ENCODE measurements at places on chromosomes 7 and 10.

DNA sequence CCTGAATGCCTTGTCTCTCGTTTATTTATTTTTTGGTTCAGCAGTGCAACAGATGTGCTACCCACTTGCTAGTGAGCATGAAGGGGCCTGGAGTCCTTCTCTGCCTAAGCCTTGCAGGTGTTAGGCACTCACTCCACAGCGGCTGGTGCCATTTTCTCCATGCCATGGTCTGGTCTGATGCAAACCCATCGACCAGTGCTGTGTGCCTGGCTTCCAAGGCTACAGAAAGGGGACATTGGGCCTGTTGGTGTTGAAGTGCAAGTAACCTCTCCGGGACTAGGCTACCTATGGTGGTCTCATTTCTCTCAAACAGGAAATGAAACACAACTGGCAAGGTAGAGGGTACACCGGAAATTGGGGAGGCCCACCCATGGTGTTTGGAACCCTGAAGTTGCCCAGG is 198.1 kb downstream of the ADARB2 start:
- DNase-seq: no peak

DNA sequence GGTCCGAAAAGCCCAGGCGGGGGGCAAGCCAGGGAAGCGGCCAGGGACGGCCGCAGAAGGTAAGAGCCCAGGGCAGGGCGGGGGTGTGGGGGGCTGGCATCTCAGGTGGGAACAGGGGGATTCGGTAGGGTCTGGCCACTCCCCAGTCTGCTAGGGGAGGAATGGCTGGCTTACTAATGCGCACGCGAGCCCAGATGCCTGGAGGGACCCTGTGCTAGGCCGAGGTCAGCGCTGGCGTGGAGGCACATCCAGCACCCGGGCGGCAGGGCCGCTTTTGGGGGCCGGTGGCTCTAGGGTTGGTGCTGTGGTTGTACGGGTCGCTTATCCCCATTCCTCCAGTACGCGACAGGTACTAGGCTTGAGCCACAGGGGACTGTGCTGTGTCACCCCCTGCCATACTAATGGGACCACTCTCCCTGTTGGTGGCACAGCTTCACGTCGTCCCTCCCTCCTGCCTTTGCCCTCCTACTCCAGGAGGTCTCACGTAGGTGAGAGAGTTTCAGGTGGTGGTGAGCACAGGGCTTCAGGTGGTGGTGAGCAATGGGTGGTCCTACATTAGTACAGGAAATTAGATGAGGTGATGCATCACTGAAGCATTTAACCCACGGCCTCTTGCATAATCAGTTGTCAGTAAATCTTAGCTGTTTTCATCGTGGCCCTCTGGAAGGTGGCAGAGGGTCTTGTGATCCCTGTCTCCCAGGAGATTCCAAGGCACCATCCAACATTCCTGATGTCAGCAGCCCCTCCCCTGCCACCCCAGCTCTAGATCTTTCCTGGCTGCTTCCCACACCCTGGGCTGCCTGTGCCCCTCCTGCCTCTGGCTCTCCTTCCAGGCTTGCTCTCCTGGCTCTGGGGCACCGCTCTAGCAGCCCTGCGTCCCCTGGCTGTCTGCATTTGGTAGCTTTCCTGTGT is 971 bp downstream of the AEBP1 start:
- no peak for DNase-seq

GRCh38 chr7:23358152-23358674 is 59.1 kb downstream of the MALSU1 start:
- no peak for DNase-seq

- DNase-seq: no peak
Observed at GRCh38 chr10:96619120-96619519, 32.3 kb upstream of the TM9SF3 start.

DNA sequence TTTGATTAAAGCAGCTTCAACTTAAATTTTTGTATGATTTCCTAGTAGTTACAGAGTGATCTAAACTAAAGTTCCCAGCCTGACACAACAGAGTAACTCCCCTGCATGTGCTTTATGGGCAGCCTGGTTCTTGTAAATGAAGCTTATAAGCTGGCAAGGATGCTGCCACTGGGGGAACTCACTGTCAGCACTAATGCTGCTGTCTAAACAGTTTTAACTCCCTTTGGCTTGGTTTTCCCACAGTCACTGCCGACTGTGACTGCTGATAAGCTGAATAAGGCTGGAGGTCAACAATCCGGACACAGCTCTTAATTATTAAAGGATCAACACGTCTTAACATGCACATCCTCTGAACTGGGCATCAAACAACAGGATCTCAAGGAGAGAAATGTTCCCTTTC is 130.1 kb downstream of the OTUD1 start:
- no peak for DNase-seq
